Activated effector memory CD4-positive, alpha-beta T cell treated with anti-CD3 and anti-CD28 coated beads, Interleukin-2, amount 50 U/mL, for 16 hours (primary cell): ENCODE measurements at places on chromosomes 5 and 9.

DNA sequence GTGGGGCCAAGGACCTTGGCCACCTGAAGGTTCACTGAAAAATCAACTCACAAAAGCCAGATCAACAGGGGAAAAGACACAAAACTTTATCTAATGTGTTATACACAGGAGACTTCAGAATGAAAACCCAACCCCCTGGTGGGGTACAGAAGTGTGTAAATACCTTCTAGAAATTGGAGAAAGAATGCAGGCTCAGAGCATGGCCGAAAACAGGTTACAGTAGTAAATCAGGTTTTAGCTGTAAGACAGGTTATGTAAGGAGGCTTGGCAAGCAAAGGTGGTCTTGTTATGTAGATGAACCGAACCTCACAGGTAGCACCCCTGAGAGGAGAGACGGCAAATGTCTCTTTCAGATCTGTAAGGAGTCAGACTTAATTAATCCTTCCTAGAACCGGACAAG is 10.0 kb downstream of the CEMIP2 start:
- no peak for DNase-seq

GRCh38 chr9:131873335-131873734 is 133.5 kb upstream of the RAPGEF1 start:
- peak; percentile 37 for DNase-seq

DNA sequence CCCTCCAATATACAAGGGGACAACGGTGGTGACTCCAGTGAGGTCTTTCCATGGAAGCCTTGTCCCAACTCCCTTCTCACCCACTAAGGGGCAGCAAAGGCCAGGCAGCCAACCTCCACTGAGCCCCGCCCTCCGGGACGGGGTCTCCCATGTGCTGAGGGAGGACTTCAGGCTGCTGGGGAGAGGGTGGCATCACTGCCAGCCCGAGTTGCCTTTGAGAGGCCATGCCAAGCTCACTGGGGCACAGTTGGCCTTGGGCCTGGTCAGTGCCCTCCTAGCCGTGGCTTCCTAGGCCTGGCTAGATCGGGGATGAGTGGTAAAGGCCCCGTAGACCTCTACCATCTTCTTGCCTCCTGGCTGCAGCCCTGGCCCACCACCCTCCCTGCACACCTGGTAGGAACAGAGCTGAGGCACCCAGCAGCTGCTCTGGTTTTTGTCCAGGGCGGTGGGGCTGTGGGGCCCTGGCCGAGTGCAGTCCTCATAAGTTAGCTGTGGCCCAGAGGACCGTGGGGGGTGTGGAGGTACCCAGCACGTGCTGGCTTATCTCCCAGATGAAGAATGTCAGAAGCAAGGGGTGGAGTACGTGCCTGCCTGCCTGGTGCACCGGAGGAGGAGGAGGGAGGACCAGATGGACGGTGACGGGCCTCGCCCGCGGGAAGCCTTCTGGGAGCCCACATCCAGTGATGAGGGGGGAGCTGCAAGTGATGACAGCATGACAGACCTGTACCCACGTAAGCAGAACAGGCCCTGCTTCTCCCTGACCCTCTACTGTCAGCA is 3.2 kb downstream of the SURF2 start:
- no peak for DNase-seq

DNA sequence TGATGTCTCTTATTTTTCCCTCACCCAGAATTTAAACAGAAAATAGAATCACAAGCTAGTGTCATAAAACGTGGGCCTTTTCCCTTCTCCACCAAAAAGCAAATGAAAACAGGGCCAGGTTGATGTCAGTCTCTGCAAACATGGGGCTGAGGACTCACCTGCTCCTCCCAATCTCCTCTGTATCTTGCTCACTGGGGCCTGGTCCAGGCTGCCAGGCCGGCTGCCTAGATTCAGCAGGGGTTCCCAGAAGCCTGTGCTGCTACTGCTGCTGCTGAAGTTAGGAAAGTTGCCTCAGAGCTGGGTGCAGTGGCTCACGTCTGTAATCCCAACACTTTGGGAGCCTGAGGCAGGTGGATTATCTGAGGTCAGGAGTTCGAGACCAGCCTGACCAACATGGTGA is 84.3 kb downstream of the PCDH1 start:
- DNase-seq = no peak

DNA sequence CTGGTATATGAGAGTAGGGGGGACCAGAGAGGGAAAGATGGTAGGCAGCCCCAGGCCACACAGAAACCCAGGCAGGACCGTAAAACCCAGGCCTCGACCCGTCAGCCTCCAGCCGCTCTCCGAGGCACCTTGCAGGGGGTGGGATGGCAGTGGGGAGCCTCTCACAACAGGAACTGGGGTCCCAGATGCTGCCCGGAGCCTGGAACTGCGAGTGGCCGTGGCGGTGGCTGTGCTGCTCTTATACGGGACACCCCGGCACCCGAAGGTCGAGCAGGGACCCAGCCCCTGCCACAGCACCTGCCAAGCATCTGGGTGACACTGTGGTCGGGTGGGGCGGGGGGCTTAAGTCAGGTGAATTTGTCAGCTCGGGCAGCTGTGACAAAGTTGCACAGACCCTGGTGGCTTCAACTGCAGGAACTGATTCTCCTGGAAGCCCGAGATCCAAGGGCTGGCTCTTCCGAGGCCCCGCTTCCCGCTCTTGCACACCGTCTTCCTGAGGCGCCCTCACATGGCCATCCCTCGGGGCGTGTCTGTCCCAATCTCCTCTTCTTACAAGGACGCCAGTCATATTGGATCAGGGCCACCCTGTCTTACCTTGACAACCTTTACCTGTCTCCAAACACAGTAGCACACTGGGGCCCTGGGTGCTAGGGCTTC is 47.6 kb upstream of the EGFL7 start:
- no peak for DNase-seq

GRCh38 chr5:66617991-66618768 is 22.0 kb downstream of the MAST4 start:
- DNase-seq = no peak

DNA sequence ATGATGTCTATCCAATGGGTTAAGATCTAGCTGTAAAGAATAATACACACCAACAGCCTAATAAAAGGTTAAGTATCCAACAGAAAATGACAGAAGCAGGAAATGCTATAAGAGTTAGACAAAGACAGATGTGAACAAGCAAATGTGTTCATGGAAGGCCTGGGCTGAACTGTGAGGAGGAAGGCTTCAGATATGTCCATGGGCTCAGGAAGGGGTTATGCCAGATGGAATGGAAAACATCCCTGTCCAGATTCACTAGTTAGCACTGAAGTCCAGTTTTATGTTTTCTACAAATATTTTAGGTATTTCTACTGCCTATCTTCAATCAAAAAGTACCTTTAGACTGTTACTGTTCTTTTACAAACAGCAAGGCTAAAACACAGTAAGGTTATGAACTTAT is 27.1 kb downstream of the ERAP1 start:
- DNase-seq = no peak

GRCh38 chr5:39217365-39218281 is 1.7 kb downstream of the FYB1 start:
- DNase-seq = peak; percentile 88

- DNase-seq = no peak
Observed at GRCh38 chr9:81259896-81260295, 429.5 kb downstream of the TLE1 start.

DNA sequence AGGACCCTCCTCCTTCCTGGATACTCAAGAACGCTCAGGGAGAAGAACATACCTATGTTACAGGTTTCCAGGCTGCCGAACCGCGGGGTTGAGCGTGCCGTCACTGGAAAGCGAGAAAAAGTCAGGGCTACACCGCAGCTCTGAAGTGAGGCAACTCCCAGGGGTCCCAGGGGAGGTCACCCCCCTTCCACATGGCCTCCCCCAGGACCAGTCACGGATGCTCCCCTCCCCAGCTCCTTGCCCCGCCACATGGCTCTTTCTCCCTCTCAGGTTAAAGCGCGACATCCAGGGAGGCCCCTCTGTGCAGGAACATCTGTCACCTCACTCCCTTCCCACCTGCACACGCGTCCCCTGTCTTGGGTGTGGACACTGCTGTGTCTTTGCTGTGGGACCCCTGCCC is 44.0 kb upstream of the ZNF354A start:
- no peak for DNase-seq
